ENCODE measurements at places on chromosomes 16 and 17.

GRCh38 chr17:34740565-34741520, 161.5 kb downstream of the TMEM132E start:
- no peak for DNase-seq

DNA sequence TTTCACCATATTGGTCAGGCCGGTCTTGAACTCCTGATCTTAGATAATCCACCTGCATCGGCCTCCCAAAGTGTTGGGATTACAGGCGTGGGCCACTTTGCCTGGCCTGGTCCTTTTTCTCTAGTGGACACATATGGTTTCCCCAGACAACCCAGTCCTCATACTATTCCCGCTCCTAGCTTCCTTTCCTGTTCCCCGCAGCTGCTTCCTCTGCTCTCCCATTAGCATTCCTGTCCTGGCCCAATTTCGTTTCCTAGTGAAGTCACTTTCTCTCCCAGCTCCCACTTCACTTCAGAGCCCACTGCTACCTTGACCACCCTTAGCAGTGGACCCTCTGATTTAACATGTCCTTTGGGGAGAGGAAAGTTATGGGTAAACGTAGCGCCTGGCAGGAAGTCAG, 11.3 kb downstream of the KATNIP start:
- no peak for DNase-seq

GRCh38 chr16:50717091-50717490, 23.7 kb downstream of the NOD2 start:
- no peak for DNase-seq

DNA sequence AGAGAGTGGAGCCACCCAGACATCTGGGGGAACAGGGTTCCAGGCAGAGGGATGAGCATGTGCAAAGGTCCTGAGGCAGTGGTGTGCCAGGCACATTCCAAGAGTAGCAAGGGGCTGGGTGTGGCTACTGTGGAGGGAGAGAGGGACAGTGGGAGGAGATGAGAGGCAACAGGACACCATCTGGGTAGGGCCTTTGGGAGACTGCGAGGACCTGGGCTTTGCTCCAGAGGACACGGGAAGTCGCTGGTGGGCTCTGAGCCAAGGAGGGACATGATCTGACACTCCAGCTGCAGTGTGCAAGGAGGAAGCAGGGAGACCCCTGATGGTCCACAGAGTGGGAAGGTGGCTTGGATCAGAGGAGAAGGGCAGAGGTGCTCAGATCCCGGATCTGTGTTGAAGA, 56.7 kb upstream of the MED9 start:
- DNase-seq = no peak

GRCh38 chr17:19248151-19248927, 11.2 kb downstream of the EPN2 start:
- no peak for DNase-seq

- DNase-seq = no peak
Observed at GRCh38 chr16:89827383-89828198, 684 bp upstream of the SPIRE2 start.

- no peak for DNase-seq
Observed at GRCh38 chr17:64216000-64216337, 47.1 kb downstream of the TEX2 start.

DNA sequence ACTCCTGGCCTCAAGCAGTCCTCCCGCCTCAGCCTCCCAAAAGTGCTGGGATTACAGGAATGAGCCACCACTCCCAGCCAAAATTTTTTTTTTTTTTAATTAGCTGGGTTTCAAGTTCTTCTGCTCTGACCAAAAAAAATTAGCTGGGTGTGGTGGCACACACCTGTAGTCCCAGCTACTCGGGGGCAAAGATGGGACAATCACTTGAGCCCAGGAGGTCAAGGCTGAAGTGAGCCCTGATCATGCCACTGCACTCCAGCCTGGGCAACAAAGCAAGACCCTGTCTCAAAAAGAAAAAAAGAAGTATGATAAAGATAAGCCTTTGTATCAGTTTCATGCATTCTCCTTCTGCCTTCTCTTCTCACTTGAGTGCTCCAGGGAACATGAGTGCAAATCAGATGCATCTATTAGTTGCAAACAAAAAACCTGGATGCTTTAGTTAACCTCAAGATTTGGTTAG, 1.9 kb downstream of the NQO1 start:
- DNase-seq = no peak

DNA sequence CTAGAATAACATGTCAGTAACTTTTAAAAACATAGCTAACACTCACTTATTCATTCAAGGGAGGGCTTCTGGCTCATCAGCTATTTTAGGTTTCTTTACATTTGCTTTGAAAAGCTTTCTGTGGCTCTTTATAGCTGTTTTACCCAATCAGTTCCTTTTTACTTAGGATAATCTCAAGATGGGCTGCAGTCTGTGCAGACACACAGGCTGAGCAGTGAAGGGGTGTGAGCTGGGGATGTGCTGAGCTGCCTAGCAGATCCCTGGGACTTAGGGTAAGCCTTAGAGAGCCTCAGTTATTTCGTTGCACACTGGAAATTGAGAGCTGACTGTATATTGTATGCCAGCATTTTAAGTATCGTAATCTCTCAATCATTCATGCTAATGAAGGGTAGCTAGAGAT, 30.2 kb upstream of the NOL11 start:
- no peak for DNase-seq

DNA sequence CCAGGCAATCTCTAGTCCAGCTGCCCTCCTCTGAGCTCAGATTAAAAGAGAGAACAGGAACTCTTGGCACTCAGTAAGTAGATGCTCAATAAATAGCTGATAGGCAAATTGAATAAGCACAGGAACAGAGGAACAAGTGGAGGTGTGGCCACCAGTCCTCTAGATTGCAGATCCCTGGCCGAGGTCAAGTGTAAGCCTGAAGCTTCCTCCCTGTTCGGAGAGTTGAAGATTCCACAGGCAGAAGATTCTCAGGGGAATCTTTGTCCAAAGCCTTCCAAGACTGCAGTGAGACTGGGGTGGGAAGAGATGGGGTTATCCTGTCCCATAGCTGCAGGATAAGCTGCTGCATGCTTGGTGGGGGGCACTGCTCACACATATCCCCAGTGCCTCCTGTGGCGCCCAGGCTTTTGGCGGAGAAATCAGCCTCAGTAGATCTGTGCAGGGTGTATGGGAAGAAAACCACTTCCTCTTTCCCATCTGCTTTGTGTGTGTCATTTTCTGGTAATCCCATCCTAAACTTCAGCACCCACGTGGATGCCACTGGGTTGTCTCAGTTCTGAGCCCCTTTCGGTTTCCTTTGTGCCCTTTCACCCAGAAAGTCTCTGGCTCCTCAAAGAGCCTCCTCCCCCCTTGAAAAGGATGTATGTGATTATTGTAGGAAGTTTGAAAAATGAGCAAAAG, 12.1 kb downstream of the CD300A start:
- DNase-seq = peak; percentile 38

- DNase-seq = no peak
Observed at GRCh38 chr16:88613293-88613692, 25.1 kb upstream of the IL17C start.

DNA sequence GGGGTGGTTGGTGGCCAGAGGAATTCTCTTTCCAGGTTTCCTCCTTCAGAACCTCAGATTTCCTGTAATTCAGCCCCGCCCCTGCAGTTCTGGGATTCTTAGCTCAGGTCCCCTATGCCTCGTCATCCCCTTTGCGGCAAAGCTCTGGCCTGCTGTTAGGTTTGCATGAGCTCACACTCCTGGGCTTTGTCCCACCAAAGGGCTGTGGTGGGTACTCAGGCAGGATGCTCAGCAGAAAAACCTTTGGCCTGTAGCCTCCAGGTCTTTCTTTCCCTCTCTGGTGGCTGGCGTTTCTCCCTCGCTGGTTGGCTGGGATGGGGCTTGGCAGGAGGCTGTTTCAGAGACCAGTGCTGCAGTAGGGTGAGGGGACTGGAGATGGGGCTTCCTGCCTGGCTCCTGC, 9.6 kb upstream of the PLEKHG4 start:
- no peak for DNase-seq

DNA sequence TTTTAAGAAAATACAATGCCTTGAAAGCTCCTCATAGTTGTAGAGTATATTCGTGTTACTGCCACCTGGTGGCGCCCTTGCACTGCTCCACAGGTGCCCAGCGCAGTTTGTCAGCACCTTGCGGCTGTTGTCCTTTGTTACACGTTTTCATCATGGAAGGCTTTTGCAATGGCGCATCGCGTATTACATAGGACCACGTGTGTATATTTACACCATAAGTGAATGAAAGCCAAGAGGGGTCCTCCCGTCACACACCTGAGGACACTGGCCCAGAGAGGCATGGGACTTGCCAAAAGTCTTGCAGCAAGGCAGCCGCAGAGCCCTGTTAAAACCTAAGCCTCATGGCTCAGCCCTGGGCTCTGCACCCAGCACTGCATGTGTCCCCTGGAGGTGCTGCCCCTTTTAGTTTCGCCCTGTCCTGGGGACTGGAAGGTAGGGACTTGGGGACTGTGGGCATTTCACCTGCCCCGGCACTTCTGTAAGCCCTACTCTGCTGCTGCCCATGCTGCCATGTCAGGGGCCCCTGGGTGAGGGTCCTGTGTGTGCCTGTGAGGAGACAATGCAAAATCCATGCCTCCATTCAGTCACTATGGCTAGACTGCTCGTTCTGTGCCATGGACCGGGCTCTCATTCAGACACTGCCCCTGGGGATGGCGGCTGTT, 24.3 kb downstream of the POLR3E start:
- DNase-seq = peak; percentile 74

Measured in CD4-positive, alpha-beta T cell treated with Interleukin-4 for 4 hours (primary cell).